ENCODE measurements at places on chromosomes 16 and 17.

DNA sequence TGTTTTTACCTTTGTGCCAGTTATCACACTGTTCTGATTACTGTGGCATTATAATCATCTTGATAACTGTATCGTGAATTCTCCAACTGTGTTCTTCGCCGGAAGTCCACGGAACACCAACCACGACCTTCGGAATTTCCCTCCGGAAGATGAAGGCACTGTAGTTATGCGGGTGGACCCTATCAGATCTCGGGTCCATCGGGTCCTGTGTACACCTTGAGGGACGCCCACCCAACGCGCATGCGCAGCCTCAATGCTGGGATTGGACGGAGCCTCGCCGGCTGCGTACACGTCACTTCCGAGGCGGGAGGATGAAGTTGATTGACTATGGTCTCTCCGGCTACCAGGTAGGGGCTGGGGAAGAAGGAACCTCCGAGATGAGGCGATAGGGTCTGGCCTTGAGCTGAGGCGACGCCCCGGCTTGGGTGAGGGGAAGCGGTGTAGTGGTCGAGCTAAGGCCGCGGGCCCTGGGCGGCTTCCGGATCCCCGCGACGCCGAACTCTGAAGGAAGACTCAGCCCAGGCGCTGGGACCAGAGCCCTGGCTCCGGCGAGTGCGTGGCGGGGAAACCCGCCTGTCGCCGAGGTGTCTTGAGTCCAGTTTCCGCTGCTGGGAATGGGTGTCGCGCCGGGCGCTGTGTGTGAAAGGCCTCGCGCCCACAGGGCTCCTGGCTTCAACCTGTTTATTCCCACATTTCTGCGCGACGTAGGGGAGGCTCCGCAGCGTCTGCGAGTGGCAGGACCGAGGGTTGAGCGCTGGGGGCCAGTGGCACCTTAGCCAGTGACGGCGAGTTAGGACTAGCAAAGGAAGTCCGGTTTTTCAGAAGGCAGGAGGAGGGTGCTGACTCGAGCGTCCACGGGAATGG, at the start of gene DHRS7B:
Gene DHRS7B (plus strand): TSS at position 320 of the 864 bp plus-strand sequence. CDS start 8 bp downstream, at position 328.
- peak; percentile 99 for DNase-seq

- no peak for DNase-seq
Observed at GRCh38 chr16:87165885-87166284, 151.3 kb downstream of the C16orf95 start.

- DNase-seq: no peak
Observed at GRCh38 chr17:45906927-45907622, 12.7 kb downstream of the MAPT start.

DNA sequence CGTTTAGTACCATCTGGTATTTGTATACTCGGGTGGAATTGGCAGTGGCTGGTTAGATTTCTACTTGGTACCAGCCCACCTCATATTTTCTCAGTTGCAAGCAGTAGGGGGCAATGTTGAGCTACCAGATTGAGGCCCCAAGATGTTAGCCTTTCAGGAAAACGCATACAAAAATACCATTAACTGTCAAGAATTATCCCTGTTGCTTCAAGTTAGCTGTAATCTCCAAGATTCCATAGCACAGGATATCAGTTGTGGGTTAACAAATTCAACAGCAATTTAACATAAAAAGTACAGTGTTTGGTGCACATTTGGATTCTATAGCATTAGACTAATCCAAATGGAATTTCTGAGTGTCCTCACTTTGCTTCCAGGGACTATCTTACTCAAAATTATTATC, 188.2 kb downstream of the FTO start:
- no peak for DNase-seq

DNA sequence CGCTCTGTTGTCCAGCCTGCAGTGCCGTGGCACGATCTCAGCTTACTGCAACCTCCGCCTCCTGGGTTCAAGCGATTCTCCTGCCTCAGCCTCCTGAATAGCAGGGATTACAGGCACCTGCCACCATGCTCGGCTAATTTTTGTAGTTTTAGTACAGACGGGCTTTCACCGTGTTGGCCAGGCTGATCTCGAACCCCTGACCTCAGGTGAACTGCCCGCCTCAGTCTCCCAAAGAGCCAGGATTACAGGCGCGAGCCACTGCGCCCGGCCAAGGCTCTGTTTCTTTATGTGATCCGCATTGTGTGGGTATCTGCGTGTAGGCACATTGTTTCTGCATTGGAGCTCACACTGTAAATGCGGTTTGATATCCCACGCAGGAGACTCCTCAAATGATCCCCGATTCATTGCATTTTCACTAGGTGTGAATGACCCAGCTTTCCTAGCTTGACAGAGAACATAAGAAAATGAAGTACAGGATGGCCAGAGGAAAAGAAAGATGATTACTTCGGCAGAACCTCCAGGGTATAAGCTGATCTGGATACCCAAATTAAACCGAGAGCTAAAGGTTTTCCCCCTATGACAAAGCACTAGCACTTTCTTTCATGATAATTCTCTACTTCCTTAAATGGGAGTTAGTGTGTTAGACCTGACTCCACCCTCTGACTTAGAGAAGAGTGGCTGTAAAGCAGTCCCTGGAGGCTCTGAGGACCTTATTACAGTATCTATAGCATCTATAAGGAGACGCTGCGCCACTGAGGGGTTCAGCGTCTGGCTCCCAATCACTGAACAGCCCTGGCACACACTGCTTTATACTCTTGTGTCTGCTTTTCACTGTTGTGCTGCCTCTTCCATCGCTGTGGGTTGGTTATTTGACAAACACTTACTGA, 17.3 kb downstream of the COTL1 start:
- DNase-seq: no peak

- no peak for DNase-seq
Observed at GRCh38 chr16:4372578-4373355, 1.1 kb downstream of the VASN start.

DNA sequence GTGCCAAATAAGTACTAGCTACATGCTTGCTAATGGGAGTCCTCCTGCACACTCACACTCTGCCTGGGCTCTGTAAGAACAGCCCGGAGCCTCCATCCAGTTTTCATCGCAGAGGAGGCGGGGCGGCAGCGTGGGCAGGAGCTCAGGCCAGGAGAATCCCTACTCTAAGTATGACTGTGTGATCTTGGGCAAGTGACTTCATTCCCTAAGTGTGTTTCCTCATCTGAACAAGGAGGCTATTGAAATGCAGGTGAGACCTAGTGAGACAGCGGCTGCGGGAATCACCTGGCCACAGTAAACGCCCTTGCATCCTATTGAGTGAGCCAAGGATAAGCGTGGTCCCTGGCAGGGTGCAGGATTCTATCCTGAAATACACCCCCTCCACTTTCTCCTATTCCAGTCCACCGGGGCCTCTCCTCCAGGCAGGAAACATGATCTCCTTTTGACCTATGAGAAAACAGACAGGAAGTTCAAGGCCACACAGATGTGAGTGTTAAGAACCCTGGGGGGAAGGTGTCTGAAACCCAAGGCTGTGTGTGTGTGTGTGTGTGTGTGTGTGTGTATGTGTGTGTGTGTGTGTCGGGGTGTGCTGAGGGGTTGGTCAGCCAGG, 5.2 kb upstream of the RAI1 start:
- DNase-seq: peak; percentile 48

DNA sequence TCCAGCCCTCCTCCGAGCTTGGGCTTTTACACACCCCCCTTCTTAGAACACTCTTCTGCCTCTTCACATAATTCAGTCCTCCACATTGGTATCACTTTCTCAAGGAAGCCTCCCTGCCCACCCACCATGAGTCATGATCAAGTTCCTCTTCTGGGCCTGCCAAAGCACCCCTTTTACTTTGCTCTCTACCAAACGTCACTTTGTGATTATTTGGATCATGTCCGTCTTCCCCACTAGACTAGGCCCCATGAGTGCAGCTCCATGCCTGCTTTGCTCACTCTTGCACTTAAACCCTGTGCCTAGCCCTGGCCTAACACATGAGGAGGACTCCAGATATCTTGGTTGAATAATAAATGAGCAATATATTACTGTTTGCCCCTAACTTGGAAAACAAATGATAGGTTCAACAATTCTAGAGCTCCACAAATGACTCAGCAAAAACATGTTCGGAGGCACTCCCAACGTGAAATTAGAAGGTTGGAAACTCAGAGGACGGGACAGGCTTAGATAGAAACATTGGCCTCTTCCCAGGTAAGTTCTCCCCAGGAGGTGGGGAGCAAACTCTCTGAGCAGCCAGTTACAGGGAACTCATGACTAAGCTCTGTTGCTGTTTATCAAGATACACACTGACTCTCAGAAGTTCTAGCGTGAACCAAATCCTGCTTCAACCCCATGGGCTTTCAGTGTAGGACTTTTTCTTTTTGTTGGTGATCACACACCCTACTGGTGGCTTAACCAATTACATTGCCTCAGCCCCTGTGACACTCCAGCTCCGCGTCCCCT, 28.3 kb downstream of the G6PC1 start:
- no peak for DNase-seq

- peak; percentile 66 for DNase-seq
Observed at GRCh38 chr17:1730326-1731193, 6.1 kb downstream of the WDR81 start.

- DNase-seq: no peak
Observed at GRCh38 chr17:82883419-82884031, 43.7 kb upstream of the ZNF750 start.

- DNase-seq: no peak
Observed at GRCh38 chr17:49512296-49513043, 17.4 kb downstream of the NGFR start.

GRCh38 chr16:8708536-8708935, 34.1 kb downstream of the ABAT start:
- no peak for DNase-seq

GRCh38 chr16:69579783-69580481, 14.2 kb downstream of the NFAT5 start:
- no peak for DNase-seq

- no peak for DNase-seq
Observed at GRCh38 chr16:53598511-53599275, 95.7 kb upstream of the AKTIP start.

DNA sequence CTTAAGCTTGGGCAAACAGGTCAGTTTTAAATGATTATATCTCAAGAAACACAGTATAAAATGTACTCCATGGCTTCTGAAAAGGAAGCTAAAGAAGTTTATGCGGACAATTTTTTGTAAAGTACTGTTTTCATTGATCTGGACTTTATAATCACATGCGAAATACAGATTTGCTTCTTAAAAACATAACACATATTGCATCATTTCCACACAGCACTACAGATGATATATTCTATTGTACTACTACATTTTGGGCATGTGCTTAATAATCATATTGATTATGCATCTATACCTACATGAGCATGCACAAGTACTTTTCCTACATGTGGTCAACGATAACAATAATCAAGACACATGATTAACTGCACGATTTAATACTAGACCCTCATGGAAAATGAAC, 22.5 kb downstream of the TRIM37 start:
- no peak for DNase-seq

DNA sequence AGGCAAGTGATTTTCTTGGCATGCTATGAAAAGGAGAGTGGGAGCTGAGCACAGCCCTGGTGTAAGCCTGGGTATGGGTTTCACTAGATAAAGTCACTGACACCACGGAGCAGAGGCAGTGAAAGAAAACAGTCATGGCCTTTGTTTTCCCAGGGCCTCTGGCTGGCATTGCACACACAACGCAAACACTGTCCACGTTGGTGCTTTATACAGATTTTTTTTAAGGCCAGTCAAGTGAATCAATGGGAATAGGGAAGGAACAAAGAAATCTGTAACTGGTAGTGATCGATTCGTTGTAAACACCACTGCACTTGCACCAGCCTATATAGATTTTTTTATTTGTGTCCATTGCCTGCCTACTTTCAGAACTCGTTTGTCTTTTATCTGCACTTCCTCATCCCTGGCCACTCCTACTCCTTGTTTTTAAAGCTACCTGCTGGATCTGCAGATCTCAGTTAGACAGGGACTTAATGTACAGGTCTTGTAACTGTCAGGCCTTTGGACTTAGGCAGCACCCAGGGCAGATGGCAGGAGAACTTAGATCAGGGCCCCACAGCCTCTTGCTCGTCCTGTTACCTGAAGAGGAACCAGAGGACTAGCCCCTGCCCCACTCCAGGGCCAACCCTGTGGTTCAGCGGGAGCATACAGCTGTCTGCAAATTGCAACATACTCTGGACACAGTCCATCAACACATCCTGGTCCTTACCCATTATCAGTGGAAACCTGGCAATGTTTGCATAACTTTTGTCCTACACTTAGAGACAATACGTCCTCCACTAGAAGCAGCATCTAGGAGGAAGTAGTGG, 10.6 kb upstream of the TMIGD1 start:
- no peak for DNase-seq

DNA sequence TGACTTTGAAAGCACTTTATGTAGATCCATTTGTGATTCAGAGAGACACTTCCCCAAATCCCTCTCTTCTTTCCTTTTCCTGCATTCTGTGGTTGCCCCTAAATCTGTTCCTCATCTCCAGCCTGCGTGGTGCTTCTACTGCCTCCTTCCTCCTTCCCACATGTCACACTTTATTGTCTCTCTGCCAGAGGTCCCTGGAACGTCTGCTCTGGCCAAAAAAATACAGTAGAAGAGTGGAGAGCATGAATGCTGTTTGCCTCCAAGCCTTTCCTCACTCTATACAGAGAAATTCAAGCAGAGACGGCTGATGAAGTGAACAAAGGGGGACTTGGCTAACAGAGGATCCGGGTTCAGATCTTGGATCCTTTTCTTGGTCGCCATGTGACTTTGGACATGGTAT, 22.8 kb upstream of the IRX3 start:
- no peak for DNase-seq

- DNase-seq: no peak
Observed at GRCh38 chr17:80353718-80354275, 61.2 kb upstream of the ENDOV start.

- DNase-seq: no peak
Observed at GRCh38 chr16:66386629-66387622, 20.4 kb downstream of the CDH5 start.

- DNase-seq: no peak
Observed at GRCh38 chr17:30482555-30482954, 5.3 kb downstream of the GOSR1 start.

DNA sequence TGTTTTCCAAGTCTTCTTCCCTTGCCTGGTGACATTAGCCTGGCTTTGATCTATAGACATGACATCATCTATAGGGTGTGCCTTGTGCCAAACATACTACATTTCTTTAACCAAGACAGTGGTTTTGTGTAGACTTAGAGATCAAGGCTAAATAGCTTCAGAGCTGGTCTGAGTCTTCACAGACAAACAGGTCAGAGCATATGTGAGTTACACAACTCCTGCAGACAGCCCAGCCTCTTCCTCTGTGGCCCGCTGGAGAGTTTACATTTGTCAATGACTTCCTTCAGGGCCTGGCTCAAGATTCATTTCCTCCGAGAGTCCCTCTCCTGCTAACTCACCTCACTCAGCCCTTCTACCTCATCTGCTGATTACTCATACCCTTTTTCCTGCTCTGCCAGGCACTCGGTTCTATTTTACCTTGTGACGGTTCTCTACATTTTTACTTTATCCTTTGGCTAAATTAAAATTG, 73.1 kb upstream of the TANC2 start:
- no peak for DNase-seq
